ENCODE measurements at places on chromosomes 12 and 14. TPM values are rescaled to one million over a fixed set of nuclear protein-coding genes. Genes with fewer than 3 reads are reported as not detected.

GRCh38 chr12:54716261-54716660 is 68.1 kb upstream of the DCD start:
- no peak for DNase-seq

- no peak for DNase-seq
Measured at GRCh38 chr12:27616356-27617142, 79.7 kb upstream of the REP15 start.

The CLECL1 gene
- 0.44 TPM for polyA plus RNA-seq

DNA sequence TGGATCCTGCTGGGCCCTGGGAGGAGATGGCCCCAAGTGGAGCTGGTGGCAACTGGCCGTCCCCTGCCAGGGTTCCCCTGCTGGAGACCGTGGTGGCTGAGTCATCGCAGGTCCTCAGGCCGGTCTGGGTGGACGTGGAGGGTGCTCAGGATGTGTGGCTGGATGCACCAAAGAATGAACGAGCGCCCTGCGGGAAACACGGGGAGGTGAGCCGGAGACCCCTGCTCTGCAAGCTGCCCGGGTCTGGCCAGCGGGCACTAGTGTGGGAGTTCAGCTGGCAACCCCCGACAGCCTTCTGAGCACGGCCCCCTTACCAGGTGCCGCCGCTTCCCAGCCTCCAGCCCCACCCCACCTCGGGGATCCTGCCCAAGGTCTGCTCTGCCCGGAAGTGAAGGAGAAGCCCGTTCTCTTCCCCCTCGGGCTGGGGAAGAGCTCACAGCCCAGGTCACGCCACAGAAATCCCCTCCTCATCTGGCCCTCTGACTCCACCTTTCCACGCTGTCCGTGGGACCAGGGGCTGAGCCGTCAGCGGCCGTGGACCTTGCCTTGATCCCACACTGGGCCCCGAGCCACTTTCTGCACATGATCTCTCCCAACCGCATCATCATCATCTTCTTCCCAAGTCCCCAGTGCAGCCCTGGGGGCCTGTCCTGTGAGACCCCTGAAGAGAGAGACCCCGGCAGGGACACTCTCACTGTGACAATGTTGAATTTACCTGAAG is 165.5 kb downstream of the KIF26A start:
- no peak for DNase-seq

- DNase-seq, result no peak
Measured at GRCh38 chr12:73414926-73415325, 1122.7 kb upstream of the ATXN7L3B start.

DNA sequence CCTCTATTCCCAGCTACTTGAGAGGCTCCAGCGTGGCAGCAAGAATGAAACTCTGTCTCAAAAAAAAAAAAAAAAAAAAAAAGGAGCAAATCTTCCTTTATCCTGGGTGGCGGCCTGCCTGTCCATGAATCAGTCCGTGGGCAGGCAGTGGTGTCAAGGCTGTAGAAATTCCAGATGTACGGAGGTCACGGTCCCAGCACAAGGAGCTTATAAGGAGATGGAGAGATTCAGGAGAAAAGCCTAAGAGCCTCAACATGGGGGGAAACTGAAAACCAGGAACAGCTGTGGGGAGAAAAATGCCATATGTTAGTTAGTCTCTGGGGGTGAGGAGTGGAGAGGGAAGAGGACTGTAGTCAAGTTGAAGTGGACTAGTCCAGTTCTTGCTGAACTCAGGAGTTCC is 130.5 kb upstream of the CRY1 start:
- no peak for DNase-seq

GRCh38 chr12:123363390-123363739 is 1.3 kb downstream of the SBNO1 start:
- DNase-seq, result no peak

GRCh38 chr12:26455936-26456574 is 260.7 kb downstream of the SSPN start:
- DNase-seq, result no peak

DNA sequence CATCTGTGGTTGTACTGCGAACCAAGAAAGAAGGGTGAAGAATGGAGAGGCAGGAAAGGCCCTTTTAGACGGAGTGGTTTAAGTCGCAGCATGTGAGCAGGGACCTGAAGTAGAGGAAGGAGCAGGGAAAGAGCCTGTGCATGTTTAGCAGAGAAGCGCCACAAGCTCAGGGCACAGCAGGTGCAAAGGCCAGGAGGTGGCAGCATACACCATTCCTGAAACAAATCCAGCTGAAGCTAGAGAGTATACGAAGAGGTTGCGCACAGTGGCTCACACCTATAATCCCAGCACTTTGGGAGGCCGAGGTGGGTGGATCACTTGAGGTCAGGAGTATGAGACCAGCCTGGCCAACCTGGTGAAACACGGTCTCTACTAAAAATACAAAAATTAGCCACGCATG is 49.9 kb downstream of the HELB start:
- DNase-seq, result no peak

The TPPP2 gene
- polyA plus RNA-seq, result 0.50 TPM

DNA sequence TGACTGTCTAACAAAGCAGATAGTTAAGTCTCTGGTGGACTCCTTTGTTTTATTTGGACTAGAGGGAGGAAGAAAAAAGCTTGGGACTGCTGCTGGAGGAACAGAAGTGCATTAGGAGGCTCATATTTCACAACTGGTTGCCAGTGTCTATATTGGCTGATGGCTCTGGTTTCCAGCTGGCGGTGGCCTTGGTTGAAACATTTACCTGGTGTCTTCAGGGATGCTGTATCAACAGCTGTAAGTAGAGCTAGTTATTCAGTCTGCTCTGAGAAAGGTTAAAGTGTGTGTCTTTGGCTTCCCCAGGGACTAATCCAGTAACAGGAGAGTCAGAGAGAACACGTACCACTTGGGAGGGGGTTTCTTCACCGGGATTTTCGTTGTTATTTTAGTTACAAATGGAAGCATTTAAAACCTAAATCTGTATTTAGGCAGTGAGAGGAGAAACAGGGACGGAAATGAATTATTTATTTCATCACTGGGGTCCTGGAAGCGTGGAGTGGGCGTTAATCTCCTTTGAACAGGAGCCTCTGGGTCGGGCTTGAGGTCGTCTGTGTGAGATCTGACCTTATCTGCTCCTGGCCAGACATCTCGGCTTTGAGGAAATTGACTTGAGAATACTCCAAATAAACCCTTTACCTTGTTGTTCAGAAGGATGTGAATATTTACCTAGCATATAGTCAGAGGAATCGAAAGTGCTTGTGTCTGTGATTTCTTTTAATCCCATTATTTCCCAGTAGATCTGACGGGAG is 149.9 kb downstream of the NRXN3 start:
- DNase-seq, result no peak

DNA sequence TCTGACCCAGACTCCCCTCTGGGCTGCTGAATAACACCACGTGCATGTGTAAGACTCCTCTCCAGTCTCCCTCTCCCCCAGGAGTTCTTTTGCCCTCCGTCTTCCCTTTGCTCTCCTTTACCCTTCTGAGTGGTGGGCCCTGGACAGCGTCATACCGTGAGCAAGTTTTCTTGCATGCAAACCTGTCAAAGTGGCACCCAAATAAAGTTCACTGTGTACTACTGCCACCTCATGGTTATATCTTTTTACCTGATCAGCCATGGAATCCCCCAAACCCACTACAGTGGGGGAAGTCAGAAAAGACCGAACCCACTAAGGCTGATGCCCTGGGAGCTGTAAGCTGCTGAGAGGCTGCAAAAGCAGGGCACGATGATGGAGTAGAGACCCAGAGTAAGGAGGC is 131.1 kb upstream of the VRK1 start:
- DNase-seq, result no peak

GRCh38 chr14:38880643-38881524 is 222.2 kb downstream of the SEC23A start:
- DNase-seq, result no peak

The RIMBP2 gene
- 16.1 TPM for polyA plus RNA-seq

GRCh38 chr14:52307376-52307775 is 6.7 kb upstream of the PTGER2 start:
- no peak for DNase-seq

The LMNTD1 gene
- 1.7 TPM for polyA plus RNA-seq

The ARMH4 gene
- 19.4 TPM for polyA plus RNA-seq

- no peak for DNase-seq
Measured at GRCh38 chr12:90622431-90622830, 332.5 kb downstream of the CCER1 start.

The PLEKHD1 gene
- 0.40 TPM for polyA plus RNA-seq

- DNase-seq, result no peak
Measured at GRCh38 chr12:131607658-131608447, 103.0 kb upstream of the SFSWAP start.

DNA sequence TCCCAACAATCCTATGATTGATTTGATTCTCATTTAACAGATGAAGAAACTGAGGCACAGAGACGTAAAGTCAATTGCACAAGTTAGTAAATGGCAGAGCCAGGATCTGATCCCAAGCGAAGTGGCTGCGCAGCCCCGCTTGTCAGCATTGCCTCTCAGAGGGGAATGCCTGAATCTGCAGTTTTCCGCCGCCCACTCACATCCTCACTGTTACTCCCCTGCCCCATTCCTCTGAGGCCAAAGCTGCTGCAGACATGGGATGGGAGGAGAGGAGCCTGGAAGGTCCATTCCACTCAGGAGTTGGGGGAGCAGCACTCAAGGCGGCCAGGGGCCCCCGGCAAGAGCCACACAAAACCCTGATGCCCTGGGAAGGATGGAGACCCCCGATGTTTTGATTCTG is 1.0 kb downstream of the NRIP2 start:
- no peak for DNase-seq

DNA sequence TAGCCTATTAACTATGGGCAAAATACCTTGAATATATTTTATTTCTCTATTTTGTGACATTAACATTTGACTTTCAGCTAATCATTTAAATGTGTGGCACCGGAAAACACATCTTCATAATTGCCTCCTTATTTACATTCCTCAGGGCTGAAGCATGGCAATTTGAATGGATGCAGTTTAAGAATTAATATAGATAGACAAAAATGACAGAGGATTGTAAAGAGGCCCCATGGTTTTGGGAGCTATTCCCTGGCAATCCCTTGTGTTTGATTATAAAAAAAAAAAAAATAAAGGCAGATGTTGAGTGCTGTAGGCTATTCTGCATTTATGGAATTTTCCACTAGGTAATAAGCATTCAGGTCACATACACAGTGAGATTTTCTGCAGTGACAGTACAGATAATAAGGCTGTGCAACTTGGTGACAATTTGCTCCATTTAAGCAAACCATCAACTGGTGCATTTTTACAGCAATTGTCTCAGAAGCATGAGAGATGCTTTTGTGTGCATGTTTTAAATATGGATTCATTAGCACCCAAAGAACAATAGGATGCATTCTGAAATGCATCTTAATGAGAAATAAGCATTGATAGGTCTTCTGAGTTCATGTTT is 123.2 kb upstream of the SLC38A4 start:
- no peak for DNase-seq

The CARMIL3 gene
- polyA plus RNA-seq, result 1.4 TPM

- DNase-seq, result no peak
Measured at GRCh38 chr12:51817027-51817953, 31.2 kb downstream of the FIGNL2 start.

The GDF3 gene
- polyA plus RNA-seq, result not detected

The TMEM63C gene
- 0.65 TPM for polyA plus RNA-seq

The RERGL gene
- polyA plus RNA-seq, result 0.69 TPM

DNA sequence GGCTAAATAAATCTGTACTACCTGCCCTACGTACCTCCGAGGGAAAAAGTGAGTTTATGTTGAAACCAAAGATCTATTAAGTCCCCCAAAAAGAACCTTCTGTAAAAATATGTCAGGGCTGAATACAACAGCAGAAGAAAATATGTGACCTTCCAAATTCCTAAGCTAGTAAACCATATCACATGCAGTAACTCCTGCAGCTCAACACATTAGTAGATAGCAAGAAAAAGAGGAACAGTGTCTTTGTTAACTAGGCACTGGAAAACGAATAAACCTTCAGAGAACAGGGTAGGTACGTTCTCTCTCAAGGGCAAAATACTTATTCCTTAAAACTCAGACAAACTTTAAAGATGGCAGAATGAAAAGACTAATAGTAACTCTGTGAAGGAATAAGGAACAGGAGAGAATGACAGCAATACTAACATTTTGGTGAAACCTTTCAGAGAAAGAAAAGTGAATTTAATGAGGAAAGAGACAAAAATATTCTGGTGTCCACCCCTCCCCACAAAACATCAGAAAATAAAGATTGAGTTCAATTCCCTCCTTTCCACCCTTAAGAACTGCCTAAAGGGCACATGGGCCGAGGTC is 18.0 kb downstream of the CBX5 start:
- no peak for DNase-seq

DNA sequence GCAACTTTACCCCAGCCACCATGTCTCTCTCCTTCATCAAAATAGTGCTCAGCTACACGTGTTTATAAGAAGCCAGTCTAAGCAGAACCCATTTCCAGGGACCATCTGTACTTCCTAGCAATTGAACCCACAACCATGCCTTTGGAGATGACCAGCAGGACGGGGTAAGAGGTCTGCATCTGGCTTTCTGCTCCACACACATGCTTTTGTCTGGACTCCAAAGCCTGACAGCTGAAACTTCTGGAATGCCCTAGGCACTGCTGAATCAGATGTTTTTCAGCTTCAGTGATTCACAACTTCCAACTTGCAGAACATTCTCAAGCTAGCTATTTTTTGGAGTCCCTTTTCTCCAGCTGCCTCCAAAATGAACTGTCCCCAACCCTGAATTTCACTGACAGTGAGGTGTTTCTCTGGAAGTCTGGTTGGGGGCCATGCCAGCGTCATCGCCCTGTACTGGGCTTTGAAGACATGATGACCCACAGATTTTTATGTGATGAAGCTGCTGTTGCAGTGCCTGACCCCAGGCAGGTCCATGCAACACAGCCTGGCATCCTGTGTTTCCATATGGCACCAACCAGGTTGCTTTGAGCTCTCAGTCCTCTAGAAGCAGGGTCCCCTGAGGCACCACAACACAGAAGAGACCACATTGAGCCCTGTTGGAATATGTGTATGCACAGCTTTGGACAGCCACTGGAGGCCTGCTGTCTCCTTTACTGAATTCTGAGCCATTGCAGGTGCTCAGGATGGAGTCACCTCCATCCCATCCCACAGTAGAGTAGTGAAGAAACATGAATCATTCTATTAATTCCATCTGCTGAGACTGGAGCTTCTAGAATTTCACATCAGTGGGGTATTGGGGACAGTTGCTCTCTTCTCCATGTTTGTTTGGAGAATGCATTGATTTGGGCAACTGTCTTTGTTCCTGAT is 80.2 kb downstream of the NUAK1 start:
- DNase-seq, result no peak

DNA sequence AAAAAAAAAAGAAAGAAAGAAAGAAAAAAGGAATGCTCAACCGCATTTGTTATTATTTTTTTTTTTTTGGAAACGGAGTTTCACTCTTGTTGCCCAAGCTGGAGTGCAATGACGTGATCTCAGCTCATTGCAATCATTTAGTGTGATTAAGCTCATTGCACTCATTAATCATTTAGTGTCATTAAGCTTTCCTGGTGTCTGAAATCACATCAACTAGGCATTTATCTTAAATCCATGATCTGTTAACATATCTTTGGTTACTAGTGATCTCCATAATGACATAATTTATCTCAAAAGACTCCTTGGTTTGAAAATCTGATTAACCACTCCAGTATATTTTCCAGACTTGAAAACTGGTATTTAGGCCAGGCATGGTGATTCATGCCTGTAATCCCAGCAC is 26.3 kb downstream of the ETFBKMT start:
- no peak for DNase-seq

The TUNAR gene
- polyA plus RNA-seq, result 0.30 TPM

The NFYB gene
- polyA plus RNA-seq, result 90.6 TPM

The ANO4 gene
- polyA plus RNA-seq, result 5.6 TPM
